Left renal cortex interstitium (tissue), 4 donors: ENCODE measurements at places on chromosomes 2 and 18. TPM values are rescaled to one million over a fixed set of nuclear protein-coding genes. Genes with fewer than 3 reads are reported as not detected.

The RETREG2 gene
- polyA plus RNA-seq, result 106 TPM

The CD8B2 gene
- polyA plus RNA-seq, result 0.13 TPM

The LYPD1 gene
- polyA plus RNA-seq, result 126 TPM

The UGP2 gene
- 125 TPM for polyA plus RNA-seq

The IL1RL1 gene
- polyA plus RNA-seq, result 0.41 TPM

DNA sequence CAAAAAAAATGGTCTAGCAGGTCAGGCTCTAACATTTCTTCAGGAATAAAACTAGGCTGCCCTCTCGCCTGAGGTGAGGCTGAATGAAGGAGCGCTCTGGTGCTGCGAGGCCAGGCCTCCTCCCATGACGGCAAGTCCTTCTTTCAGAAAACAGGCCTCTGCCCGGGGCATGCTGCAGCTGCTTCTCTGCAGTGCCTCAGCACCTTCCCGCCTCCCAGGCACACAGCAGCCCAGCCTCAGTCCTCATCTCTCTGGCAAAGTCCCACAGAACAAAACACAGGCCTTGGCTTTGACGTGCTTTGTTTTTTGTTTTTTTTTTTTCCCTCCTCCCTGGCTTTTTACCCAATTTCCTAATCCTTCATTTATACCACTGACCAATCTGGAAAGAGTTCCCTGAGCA, 74.8 kb downstream of the BCL11A start:
- DNase-seq, result no peak

DNA sequence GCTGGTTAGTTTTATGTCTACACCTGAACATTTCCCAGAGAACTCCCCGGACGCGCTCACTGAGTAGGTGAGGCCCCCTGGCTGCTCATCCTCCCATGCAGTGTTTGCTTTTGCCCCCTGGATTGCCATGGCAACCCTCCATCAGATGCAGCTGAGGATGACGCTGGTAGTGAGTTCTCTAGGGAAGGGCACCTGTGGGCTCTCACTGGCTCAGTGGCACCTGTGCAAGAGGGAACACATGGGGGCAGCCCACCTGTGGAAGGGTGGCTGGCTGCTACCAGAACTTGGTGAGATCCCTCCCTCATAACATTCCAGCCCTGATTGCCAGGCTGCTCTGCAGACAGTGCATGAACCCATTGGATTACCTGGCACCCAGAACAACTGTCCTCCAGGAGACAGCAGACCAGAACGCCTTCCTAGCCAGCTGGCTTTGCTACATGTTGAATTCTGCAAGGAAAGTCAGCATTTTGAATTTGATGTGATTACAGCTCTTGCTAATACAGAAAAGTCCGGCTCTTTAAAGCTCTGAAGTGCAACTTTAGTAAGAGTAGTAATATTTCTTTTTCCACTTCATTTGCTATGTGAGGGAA, 21.7 kb downstream of the COA5 start:
- no peak for DNase-seq

GRCh38 chr2:109392816-109393661, 220.7 kb downstream of the SEPTIN10 start:
- no peak for DNase-seq

- DNase-seq, result peak; percentile 67
Observed at GRCh38 chr2:5482929-5483331, 209.3 kb upstream of the SOX11 start.

- DNase-seq, result no peak
Observed at GRCh38 chr18:36454245-36454644, 156.7 kb downstream of the FHOD3 start.

DNA sequence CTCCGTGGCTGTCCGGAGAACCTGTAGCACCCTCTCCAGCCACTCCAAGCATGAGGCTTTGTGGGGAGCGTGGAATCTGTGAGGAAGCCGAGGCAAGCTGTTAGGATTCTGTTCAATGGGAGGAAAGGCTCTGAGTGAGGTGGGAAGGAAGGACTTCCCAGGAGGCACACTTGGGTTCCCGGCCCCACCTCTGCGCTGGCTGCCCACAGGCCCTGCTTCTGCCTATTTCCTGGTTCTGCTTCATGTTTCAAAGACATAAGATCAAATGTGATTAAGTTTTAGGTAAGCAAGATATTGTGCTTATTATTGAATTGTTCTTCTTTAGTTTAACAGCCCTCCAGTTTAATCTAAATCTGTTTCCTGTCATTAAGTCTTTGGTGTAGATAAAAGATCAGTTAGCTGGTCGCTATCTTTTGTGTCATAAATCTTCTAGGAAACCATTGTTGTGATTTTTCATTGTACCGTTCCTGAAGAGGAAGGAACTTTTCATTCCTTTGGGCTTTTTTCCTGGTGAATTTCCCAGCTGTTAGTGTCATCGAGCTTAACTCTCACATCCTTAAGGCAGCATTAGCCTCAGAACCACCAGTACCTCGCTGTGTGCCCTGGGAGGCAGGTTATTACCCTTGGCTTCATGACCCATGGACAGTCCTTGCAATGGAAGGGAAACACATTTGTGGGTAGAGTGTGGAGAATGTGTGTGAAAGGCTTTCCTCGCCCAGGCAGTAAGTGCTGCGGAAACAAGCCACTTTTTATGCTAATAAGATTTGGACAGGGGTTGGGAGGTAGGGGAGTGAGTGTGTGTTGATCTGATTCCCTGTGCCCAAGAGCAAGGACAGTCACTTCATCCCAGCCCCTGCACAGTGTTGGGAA, 61.9 kb upstream of the ALPP start:
- DNase-seq, result no peak

GRCh38 chr2:129748653-129749052, 230.8 kb upstream of the RAB6C start:
- no peak for DNase-seq

- DNase-seq, result no peak
Observed at GRCh38 chr18:6672821-6673308, 56.7 kb upstream of the ARHGAP28 start.

- no peak for DNase-seq
Observed at GRCh38 chr2:178700922-178701342, 106.3 kb downstream of the TTN start.

- no peak for DNase-seq
Observed at GRCh38 chr2:170204298-170204951, 26.5 kb downstream of the MYO3B start.

GRCh38 chr2:108988796-108989713, at the start of gene EDAR:
TSS of gene EDAR (minus strand) at chr2:108989220. CDS start at chr2:108931014, 58,206 bp downstream.
- no peak for DNase-seq

DNA sequence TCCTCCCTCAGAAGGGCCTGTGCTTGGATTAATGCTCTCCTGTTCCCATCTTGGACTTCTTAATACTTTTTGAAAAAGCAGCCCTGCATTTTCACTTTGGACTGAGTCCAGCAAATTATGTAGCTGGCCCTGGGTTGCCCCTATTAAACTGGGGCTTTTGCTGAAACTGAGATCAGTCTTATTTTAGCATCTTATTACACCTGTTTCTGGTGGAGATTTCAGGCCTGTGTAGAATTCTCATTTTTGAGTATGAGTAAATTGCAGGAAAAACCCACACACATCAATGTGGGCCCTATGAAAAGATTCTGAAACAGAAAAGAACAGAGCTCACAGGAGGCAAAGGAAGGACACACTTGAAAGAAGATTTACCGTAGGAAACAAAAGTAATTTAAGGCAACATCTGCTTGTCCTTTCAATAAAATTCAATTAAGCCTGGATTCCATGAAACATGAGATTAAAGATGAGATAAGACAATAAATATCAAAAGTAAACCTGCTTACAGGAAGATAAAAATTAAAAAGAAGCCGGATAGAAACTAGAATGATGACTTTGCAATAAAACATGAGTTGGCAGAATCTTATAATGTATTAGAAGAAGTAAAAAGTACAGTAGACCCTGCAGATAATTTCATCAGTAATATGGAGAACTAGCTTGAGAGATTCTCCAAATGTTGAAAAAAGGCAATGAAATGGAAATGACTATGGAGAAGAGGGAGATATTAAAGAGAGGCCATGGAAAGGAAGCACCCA, 90.7 kb upstream of the GCFC2 start:
- no peak for DNase-seq

DNA sequence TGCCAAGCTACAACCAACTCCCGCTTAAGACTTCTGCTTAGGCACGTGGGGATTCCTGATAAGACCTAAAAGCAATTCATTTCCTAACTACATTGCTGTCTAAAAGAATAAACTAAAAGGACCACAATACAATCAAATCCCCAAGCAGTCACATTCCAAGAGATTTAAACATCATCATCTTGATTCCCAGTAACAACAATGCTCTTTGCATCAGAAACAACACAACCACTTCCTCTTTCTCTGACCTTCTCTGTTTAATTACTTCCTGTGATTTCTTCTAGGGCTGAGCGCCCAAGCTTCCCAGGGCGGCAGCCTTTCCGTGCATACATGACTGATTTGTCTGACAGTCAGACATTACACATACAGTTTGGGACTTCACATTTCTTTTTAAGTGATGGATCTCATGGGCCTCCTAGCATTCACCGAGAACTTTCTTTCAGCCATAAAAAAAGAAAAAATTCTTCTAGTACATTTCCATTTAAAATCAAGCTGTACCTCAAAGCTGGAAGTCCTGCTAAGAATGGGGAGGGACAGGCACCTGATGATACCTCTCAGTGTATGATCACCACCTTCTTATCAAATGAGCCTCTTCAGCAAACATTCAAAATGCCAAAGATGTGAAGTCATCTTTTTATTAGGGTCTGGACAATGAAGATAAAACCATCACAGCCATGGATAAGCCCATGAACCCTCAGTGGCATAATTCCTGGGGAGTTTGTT, 11.5 kb downstream of the SPRED2 start:
- DNase-seq, result no peak
